ENCODE measurements at places on chromosomes 6 and 20.
A peak's percentile ranks its signal among the peaks of the same experiment; 100 is the strongest.

DNA sequence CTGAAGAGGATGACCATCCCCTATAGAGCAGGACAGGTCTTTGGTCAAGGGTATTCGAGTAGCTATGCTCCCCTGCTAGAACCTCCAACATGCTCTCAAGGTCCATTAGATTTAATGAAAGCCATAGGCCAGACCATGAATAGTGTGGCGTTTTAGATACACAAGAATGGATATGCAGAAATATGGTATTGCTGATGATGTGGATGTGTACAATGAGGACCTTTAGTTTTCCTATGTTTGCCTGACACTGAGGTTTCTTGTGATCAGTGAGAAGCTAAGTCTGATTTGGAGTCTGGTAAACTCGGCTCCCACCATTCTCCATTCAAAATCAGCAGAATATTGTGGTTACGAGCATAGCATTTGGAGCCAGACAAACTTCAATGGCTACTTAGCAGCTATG is 125.6 kb downstream of the TSHZ2 start:
- DNase-seq = no peak

DNA sequence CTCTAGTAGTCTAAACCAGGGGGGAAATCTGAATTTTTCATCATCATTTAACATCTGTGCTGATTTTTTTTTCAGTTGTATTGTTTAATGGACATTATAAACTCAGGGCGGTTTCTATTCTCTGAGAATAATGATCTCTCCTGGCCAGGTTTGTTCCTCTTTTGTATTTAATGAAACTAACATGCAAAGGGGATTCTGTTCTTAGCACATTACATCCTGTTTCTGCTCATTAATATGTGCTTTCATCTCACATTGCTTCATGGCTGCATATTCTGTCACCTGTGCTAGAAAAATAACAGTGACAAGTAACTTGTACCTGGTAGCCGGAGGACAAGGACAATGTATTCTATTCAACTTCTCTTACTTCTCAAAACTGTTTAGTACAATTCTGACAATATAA is 806 bp downstream of the HLA-DOB start:
- no peak for DNase-seq

DNA sequence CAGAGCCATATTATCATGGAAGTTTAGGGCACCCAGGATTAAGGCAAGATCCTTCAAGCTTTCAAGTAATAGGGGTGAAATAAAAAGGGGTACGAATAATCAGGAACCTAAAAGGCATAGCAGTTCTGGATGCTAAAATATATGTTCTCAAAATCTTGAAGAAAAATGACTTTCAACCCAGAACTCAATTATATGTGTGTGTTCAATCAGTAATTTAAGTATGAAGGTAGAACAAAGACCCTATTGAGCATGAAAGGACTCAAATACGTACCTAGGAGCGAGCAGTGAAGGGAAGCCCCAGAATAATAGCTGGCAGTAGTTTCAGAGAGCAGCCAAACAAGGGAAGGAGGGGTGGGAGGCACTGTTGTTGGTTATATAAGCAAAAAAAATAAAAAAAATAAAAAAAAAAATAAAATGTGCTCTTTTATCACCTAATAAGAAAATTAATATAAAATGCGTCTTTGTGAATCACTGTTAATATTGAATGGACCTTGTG is 45.4 kb downstream of the MYO6 start:
- DNase-seq = no peak

DNA sequence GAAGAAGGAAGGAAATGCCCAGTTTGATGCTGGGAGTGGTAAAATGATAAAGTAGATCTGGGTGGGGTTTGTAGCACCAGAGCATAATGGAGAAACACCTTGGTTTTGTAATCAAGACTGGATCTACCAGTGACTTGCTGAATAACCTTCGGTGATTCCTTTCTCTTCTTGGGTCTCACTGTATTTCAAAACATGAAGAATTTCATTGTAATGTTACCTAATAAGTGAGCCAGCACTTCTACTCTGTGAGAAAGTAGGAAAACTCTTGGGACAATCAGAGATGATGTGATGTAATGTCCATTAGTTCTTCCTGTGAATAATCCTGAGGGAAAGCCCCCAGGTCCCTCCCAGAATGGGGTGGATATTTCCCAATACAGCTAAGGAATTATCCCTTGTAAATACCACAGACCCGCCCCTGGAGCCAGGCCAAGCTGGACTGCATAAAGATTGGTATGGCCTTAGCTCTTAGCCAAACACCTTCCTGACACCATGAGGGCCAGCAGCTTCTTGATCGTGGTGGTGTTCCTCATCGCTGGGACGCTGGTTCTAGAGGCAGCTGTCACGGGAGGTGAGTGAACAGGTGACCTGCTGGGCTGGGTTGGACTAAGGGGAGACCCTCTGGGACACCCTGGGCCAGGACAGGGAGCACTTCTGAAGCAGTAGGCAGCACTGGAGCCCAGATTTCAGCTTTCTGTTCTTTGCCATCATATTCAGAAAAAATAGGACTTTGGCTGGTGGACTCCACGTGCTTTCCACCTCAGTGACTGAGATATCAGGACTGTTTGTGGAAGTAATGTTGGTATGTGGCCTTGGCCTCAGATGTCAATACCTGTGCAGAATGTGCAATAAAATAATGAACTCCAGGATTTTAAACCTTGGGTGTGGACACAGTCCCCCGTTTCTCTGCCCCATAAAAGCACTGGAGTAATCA is at the start of gene PI3:
Gene PI3, plus strand, starts transcription at position 469 of the 931 bp plus-strand sequence. Its CDS starts 21 bp downstream, at position 490.
- no peak for DNase-seq

GRCh38 chr6:105967917-105968602 is 118.1 kb upstream of the PRDM1 start:
- no peak for DNase-seq

- no peak for DNase-seq
Measured at GRCh38 chr20:50297498-50298376, 107.1 kb downstream of the CEBPB start.

DNA sequence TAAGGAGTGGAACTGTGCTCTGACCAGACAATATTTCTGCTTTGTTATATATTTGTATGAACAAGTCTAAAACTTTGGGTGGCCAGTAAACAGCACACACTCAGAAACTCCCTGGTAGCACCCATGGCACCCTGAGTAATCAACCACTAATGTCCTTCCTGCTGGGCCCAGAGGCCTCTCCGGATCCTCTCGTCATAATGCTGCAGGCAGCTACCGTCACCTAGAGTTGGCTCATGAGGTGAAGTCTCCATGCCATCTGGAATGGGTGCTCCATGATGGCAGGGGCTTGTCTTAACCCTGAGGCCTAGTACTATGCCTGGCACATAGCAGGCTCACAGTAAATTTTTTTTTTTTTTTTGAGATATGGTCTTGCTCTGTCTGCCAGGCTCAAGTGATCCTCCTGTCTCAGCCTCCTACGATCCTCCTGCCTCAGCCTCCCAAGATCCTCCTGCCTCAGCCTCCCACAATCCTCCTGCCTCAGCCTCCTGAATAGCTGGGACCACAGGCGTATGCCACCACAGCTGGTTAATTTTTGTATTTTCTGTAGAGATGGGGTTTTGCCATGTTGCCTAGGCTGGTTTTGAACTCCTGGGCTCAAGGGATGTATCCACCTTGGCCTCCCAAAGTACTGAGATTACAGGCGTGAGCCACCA is 3.0 kb upstream of the SDCBP2 start:
- DNase-seq = no peak

DNA sequence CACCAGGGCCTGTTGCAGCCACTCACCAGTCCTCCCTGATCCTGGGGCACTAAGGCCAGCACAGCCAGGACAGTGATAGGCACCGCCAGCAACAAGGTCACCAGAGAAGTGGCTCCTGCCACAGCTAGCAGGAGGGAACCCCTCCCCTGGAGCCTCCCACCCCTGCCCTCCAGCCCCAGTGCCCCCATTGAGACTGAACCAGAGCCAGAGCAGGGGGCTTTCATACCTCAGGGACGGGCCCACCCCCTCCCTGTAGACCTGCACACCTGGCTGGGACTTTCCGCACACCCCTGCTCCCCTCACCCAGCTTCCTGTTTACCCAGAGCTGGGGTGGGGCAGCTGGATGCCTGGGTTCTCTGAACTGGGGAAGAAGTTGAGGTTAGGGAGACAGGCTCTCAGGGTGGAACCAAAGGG is at the start of gene LTB:
Gene LTB, minus strand, starts transcription at position 195 of the 414 bp plus-strand sequence. Its CDS starts 7 bp downstream, at position 188.
- DNase-seq = peak; percentile 70

GRCh38 chr6:150753371-150754064 is 112.0 kb upstream of the MTHFD1L start:
- no peak for DNase-seq

DNA sequence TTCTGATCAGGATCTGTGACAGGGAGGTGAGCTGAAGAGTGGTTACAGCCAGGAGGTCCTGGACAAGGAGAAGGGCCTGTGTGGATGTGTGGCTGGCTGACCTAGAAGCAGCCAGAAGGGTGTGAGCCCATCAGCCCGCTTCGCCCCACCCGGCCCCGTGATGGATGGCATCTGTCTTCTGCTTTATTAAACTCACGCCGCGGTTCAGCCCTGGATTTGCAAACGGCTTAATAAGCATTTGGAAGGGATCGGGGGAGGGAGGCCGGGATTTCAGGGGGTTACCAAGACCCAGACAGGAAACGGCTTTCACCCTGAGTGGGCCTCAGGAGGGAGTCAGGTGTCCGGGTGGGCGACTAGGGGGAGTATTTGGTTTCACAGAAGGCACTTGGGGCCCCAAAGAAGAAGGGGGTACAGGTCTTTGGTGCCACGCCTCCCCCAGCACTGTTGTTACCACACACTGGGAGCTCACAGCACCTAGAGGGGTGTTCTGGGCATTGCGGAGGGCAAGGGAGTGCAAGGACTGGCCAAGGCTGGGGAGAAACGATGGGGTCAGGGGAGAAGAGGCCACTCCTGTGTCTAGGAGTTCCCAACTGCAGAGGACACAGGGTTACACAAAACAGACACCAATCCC is 53.8 kb upstream of the FOXP4 start:
- DNase-seq = no peak

GRCh38 chr6:49151957-49152356 is 311.1 kb downstream of the MMUT start:
- DNase-seq = no peak

DNA sequence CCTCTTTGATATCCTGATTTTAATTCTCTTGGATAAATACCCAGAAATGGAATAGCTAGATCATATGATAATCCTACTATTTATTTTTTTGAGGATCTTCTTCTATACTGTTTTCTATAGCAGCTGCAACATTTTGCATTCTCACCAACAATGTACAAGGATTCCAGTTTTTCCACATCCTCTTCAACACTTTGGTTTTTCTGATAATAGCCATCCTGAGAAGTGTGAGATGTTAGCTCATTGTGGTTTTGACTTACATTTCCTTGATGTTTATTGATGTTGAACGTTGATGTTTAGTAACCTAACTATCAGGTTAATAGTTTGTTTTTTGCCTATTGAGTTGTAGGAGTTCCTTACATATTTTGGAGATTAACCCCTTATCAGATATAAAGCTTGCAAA is 217.3 kb downstream of the LRFN2 start:
- DNase-seq = no peak

GRCh38 chr6:37826188-37826587 is 6.7 kb downstream of the ZFAND3 start:
- DNase-seq = no peak

- DNase-seq = peak; percentile 70
Measured at GRCh38 chr6:43667245-43668150, 20.1 kb downstream of the MRPS18A start.

DNA sequence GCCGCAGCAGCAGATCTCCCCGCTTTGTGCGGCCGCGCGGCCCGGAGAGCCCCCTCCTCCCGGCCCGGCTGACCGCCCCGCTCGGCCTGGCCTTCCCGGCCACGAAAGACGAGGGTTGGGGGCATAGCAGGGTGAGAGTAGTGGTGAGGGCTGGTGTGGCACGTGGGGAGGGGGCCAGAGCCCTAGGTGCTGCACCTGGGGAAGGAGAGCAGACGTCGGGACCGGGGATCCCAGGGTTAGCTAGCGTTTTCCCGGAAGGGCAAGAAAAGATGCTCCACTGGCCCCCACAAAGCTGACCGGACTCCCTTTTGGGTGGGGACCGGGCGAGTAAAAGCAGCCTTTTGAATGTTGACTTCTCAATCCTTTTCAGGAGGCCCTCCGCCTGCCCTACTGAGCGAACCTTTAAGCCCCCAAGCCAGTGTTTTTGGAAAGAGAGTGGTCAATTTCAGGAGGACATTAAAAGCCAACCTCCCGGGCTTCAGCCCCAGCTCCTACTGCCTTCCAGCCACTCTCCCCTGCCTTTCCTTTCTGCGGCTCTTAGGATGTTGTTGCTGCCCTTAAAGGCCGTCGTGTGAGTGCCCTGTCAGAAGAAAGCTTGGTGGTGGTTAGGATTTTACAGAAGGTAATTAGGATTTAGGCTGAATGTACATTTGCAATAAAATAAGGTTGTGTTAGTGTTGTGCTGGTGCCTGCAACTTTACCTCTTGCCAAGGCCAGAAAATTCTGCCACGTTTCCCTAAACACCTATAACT is 648 bp upstream of the BACH2 start:
- DNase-seq = no peak

- DNase-seq = no peak
Measured at GRCh38 chr6:152981989-152982903, 595 bp downstream of the FBXO5 start.

DNA sequence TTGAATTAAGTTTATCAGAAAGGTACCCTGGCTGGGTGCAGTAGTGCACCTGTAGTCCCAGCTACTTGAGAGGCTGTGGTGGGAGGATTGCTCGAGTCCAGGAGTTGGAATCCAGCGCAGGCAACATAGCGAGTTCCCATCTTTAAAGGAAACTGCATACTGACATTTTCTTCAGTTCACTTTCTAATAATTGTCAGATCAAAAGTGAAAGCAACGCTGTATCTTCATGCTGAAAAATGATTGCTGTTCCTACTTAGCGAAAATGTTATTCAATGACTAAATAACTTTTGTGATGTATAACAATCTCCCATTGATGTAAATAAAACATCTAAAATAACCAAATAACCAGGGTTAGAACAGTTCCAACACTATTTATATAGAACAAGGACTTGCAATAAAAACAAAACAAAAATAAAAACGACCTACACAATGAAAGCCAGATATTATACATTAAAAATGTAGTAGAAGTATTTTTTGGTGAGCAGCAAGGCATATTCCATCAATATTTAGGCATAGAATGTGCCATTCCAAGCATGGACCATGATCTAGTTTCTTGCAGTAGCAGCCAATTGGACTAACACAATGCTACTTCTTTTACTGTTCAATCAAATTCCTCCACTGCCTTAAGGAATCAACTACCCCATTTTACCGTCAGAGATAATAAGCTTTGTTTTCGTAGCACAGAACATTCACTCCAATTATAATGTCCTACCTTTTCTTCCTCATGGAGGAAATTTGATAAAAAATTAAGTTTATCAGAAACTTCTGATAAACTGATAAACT is 1.5 kb downstream of the LATS1 start:
- no peak for DNase-seq

Data from effector CD8-positive, alpha-beta T cell (primary cell).